ENCODE measurements at places on chromosomes 16 and 17.

DNA sequence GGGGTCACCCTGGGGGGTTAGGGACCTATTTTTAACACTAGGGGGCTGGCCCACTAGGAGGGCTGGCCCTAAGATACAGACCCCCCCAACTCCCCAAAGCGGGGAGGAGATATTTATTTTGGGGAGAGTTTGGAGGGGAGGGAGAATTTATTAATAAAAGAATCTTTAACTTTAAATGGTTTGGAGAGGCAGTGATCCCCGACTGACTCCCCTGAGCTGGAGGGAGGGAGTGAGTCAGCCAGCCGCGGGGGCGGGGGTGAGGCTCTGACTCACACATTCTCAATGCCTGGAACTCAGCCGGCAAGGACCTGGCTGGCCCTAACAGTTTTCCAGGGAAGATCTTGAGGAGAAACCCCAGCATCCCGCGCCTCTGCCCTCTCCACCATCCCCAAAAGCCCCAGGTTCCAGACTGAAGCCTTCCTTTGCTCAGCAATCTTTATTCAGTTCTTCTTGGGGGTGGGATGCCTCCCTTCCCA, 1.5 kb downstream of the HCFC1R1 start:
- peak; percentile 87 for DNase-seq

- DNase-seq: no peak
Observed at GRCh38 chr17:5500247-5500588, 13.9 kb downstream of the MIS12 start.

GRCh38 chr16:9363520-9363919, 272.1 kb downstream of the HAPSTR1 start:
- no peak for DNase-seq

DNA sequence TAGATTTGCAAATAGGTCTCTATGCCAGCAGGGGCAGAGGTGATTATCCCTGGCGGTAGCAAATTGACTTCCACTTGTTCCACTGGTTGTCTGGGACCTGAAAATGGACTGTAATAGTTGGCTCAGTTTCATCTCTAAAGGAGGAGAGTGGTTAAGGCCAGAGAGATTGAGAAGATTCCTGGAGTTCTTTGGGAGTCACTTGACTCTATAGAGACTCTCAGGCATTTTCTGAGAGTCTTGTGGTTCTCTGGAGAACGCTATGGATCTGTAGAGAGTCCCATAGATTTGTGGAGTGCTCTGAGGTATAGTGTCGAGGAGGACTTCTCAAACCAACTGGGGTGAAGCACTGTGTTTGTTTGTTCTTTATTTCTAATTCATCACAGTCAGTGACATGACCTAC, 8.9 kb upstream of the PMP22 start:
- DNase-seq: no peak

- no peak for DNase-seq
Observed at GRCh38 chr17:77068915-77069314, 71.9 kb upstream of the SEC14L1 start.

DNA sequence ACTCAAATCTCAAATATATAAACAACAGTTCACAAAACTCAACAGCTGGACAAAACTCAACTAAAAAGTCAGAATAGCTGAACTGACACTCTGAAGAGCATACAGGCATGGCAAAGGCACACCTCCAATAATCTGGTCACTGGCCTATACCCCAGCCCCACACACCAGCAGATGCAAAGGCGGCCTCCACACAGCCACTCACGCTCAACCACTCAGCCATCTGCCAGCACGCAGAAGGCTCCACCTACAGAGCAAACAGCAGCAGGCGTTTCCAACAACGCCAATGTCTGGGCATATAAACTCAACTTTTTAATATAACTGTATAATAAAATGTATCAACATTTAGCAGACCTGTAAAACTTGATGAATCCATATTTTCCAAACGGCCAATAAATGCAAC, 17.2 kb downstream of the USP7 start:
- no peak for DNase-seq

- no peak for DNase-seq
Observed at GRCh38 chr17:47884905-47885730, 10.9 kb upstream of the SP2 start.

DNA sequence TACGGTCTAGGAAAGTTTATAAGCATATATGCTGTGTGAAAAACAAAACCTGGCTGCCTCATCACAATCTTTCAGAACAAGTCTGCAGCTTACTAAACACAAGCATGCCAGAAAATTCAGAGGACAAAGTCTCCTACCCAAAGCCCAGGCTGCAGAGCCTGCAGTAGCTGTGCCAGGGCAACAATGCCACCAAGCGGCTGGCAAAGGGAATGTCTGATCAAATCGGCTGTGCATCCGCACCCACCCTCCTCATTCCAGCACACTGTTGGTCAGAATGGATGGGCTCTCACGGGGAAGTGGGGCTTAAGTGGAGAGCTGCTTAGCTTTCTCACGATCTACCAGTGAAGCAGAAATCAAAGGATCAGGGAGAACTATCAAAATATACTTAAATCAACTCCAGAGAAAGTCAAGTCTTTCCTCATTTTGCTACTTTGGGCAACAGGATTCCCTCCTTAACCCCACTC, 73.5 kb downstream of the CYTH1 start:
- DNase-seq: peak; percentile 51

- no peak for DNase-seq
Observed at GRCh38 chr17:49403514-49404289, 11.0 kb downstream of the PHB1 start.

DNA sequence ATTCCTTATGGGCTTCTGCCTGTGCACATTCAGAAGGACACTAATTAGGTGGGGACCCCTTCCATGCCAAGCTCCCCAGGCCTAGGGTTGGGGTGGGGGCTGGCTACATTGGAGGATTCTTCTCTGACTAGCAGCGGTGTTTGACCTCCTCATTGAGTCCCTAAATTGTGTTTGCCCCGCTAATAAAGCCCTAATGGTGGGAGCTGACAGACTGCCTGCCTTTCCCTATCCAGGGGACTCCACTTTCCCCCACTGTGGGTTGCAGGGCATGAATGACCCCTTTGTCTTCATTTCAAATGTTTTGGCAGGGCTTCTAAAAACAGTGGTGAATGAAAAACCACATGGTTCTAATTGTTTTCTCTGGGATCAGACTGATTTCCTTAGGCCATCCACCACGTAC, 476.8 kb upstream of the CDH11 start:
- no peak for DNase-seq

- DNase-seq: no peak
Observed at GRCh38 chr16:18041864-18042834, 294.4 kb downstream of the NPIPA8 start.

DNA sequence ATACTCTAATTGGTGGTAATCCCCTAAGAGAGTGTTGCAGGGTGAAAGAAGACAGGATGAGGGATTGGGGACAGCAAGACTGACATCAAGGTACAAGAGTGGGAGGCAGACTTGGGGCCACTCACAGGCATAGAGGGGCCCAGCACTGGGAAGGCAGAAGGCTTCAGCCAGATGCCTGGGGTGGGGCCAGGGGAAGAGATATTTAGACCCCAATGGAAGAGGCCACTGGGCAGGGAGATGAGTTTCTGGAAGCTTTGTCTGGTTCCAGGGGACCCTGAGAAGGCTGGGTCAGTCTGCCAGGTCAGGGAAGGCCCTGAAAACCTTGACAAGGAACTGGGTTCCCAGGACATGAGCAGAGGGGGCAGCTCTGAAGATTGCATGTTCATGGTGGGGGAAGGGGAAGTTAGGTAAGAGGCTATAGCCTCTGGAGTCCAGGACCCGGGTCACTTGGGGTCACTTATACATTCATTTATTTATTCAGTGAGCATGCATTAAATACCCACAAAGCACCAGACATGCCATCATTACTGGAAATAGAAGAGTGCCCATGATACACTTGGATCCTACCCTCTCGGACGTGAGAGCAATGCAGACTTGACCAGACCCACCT, 92.9 kb downstream of the TMEM132E start:
- no peak for DNase-seq

DNA sequence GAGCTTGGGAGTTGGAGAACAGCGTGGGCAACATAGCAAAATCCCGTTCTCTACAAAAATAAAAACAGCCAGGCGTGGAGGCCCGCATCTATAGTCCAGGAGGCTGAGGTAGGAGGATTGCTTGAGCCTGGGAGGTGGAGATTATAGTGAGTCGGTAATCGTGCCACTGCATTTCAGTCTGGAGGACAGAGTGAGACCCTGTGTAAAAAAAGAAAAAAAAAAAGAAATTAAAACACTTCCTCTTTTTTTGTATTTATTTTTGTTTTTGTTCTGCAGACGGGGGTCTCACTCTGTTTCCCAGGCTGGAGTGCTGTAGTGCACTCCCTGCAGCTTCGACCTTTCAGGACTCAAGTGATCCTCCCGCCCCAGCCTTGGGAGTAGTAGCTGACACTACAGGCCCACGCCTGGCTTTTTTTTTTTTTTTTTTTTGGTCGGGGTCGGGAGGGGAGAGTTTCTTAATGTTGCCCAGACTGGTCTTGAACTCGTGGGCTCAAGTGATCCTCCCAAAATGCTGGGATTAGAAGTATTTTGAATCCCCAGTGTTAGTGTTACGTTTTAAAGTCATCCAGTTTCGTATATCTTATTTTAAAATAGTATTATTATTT, 1.5 kb downstream of the IST1 start:
- no peak for DNase-seq

DNA sequence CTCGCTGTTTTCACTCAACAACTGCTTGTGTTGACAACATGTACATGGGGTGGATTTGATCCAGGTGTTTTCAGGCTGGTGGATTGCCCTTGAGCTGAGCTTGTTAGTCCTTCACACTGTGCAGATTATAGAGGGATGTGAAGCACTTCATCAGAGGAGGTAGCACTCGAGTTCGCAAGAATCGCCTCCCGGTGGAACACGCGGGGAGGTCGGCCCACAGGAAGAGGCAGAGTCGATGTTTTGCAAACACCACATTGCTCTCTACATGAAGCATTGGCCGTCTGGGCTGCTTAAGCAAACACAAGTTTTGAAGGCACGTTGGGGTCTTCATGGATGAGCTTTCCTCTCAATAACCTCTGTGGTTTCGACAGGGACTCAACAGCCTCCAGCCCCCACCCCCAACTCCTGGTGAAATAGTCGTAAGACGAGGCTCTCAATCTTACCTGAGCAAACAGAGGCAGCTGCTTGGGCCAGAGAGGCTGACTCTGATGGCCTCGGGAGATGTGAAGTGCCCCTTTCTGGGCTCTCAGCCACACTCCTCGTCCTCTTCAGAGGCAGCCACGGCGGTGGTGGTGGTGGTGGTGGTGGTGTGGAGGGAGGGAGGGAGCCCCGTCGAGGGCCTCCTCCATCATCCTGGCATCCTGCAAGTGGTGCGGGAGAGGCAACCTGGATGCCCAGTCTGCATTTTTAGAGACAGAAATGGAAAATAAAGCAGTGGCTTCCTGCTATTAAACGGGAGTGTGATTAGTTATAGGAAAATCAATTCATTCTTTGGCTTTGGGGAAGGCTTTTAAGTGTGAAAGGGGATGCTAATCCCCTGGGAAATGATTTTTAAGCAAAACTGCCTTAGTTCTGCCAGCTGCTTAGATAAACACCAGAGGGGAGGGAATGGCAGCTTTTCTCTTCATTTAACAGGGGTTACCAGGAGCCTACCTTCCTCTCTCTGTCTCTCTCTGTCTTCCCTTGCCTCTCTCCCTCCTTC, 552.5 kb upstream of the EEF2KMT start:
- no peak for DNase-seq

- no peak for DNase-seq
Observed at GRCh38 chr17:39634384-39634871, 2.5 kb upstream of the STARD3 start.

DNA sequence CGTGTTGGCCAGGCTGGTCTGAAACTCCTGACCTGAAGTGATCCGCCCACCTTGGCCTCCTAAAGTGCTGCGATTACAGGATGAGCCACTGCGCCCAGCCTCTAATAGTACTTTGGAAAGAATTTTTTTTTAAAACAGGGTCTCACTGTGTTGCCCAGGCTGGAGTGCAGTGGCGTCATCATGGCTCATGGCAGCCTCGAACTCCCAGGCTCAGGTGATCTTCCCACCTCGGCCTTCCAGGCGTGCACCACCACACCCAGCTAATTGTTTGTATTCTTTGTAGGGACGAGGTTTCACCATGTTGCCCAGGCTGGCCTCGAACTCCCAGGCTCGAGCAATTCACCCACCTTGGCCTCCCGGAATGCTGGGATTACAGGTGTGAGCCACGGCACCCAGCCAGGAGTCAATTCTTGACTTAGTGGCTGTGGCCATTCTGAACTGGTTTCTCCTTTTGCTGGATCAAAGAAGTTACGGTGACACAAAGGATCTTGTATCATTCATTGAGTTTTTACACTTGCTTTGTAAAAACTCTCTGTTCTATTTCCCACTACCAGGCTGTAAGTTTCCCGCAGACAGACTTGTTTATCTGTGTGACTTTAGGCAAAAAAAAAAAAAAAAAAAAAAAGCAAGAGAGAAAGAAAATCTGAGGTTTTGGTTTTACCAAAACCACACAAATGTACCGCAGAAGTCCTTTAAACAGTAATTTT, 12.7 kb upstream of the COTL1 start:
- no peak for DNase-seq

DNA sequence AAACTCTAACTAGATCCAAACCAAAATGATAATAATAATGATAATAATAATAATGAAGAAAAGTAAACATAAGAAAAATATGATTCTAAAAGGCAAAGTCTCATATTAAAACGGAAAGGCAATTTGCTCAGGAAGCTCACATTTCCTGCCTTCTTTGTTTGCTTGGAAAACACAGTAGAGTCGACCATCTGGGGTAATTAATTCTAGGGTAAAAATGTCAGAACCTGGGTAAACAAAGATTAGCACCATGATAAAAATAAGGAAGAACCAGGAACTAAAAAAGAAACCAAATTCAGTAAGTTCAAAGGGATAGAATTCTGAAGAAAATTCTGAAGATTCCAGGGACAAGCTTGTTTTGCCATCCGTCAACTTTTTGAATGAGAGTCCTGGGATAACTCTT, 16.2 kb downstream of the KRABD2 start:
- no peak for DNase-seq

DNA sequence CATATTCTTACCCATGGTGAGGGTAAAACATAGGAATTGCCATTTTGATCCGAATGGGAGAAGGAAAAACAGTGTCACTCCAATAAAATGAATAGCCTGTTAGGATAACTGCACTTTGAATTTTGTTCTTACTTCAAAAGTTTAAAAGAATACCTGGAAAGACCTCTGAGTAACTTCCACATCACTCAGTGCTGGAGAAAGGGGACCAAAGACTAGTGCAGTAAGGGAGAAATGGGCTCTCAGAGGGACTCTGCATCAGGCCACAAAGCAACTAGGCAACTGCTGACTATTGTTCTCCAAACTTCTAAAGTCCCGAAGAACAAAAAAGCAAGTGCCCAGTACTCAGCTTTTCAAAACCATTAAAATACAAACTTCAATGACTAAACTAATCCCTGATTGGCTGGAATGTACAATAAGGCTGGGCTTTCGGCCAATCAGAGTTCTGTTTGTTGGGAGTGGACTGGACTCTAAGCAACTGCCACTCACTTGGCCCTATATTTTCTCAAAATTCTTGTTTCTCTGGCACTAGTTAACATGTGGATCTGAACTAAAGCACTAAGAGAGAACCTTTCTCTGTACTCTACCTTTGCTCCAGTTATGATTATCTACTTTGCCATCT, 6.2 kb downstream of the DNAJC7 start:
- DNase-seq: no peak

GRCh38 chr16:84786605-84787262, 33.1 kb upstream of the CRISPLD2 start:
- no peak for DNase-seq

- DNase-seq: no peak
Observed at GRCh38 chr16:7363422-7364417, 31.1 kb downstream of the RBFOX1 start.
